ENCODE measurements at places on chromosomes 1 and 21. TPM values are rescaled to one million over a fixed set of nuclear protein-coding genes. Genes with fewer than 3 reads are reported as not detected.

The CDCA8 gene
- total RNA-seq, result 51.8 TPM

GRCh38 chr21:45227735-45228134, 60.0 kb downstream of the POFUT2 start:
- no peak for DNase-seq
- H3K27ac ChIP-seq, result no peak overlapping the region
- H3K4me3 ChIP-seq, result no peak overlapping the region
- H3K36me3 ChIP-seq, result no peaks in the 10 kb centered on the region

- H3K4me3 ChIP-seq, result no peak overlapping the region
- no peaks in the 10 kb centered on the region for H3K27me3 ChIP-seq
- no peaks in the 10 kb centered on the region for H3K4me1 ChIP-seq
- no peak overlapping the region for H3K27ac ChIP-seq
- H3K36me3 ChIP-seq, result no peaks in the 10 kb centered on the region
Measured at GRCh38 chr1:54604572-54605370, 18.6 kb downstream of the FAM151A start.

GRCh38 chr1:53766831-53767405, 28.0 kb upstream of the GLIS1 start:
- H3K27me3 ChIP-seq, result no peaks in the 10 kb centered on the region
- no peak overlapping the region for H3K4me3 ChIP-seq
- no peak for DNase-seq
- peaks cover 4% of the 10 kb centered on the region for H3K4me1 ChIP-seq

The TMPRSS3 gene
- not detected for total RNA-seq

DNA sequence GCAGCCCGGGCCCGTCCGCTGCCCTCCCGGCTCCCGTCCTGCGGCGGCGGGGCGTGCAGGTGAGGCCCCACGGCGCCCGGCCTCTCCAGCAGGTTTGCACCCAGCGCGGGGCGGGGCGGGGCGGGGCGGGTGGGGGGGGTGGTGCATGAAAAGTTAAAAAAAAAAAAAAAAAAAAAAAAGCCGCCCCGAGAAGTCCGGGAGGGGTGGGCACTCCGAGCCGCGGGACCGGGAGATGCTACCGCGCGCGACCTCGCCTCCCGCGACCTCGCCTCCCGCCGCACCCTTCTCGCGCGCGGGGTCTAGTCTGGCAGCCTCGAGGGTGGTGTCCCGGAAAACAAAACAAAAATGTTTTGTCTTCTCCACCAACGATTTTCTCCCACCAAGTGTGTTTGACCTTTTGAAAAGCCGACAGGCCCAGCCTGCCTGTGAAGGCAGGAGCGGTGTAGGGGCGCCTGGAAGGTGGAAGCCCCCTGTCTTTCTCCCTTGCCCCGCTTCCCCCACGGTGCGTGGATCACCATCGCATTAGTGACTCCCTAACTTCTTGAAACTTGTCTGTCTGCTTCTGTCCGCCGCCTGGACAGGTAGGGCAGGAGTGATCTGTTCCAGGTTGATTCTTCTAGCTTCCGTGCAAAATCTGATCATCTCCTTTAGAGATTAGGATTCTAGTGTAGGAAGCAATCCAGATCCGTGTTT, 569 bp downstream of the RCAN3 start:
- H3K27me3 ChIP-seq, result no peaks in the 10 kb centered on the region
- peak; percentile 70 for DNase-seq
- peaks cover 4% of the 10 kb centered on the region for H3K4me1 ChIP-seq
- H3K4me3 ChIP-seq, result peak overlapping the region; percentile 89

DNA sequence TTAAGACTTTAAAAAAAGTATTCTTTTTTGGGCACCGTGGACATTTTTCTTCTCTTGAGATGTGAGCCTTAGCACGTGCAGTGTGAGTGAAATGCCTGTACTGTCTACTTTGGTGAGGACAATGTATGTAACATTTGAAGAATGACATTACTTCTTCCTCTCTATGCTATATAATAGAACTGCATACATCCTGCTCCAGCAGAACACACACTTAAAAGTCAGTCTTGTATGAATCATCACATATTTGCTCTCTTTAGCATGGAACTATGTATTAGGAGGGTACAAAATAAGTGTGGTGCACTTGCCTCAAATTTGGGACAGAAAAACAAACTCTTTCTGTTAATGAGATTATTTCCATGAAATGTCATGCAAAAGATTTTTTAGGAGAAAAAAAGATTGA, 358.4 kb upstream of the SGIP1 start:
- peak overlapping the region; percentile 79 for H3K27ac ChIP-seq
- DNase-seq, result no peak
- H3K27me3 ChIP-seq, result no peaks in the 10 kb centered on the region
- peaks cover 7% of the 10 kb centered on the region for H3K4me1 ChIP-seq
- H3K4me3 ChIP-seq, result no peak overlapping the region
- no peaks in the 10 kb centered on the region for H3K36me3 ChIP-seq

DNA sequence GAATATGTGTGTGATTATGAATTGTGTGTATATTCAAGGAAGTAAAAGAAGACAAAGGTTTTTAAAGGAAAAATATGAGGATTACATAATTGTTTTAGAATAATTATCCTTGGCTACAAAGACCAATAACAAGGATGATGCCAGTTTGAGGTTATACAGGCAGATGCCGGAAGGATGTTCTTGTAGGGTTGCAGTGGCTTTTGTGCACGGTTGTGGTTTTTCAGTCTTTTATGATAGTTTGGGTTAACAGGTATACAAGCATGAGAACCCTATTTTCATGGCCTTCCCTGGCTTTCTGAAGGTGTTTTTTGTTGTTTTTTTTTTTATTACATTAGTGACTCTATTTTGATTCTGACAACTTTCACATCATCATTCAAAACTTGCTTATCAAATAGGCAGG, 4.9 kb downstream of the CR2 start:
- H3K27ac ChIP-seq, result no peak overlapping the region
- no peaks in the 10 kb centered on the region for H3K36me3 ChIP-seq
- no peaks in the 10 kb centered on the region for H3K4me1 ChIP-seq
- H3K27me3 ChIP-seq, result peaks cover 87% of the 10 kb centered on the region
- DNase-seq, result no peak

DNA sequence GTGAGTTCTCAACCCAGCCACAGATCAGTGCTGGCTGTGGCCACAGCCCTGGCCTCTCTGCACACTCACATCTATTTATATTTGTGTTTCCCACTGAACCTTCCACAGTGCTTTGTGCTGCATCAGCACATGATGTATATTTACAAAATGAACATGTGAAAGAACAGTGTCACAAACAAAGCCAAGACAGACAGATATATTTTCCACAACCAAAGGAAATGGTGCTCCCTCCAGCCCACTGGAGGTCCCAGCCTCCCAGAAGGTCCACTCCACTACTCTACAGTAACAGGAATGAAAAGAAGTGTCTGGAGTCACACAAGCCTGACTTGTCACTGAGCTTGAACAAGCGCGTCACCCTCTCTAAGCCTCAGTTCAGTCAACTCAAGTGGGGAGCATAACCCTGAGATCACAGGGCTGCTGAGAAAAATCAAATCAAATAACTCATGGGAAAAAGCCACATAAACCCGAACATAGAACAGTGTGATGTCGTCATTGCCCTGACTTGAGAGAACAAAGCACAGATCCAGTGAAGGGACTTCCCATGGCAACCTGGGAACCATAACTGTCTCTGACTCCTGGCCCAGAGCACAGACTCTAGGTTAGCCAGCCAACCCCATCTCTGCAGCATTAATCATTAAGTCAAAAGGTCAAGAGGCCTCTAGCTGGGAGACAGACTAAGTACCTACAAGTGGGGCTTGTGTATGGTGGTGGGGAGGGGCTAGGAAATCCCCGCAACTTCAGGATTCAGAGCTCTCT, 121.2 kb downstream of the TRABD2B start:
- peak overlapping the region; percentile 33 for H3K27ac ChIP-seq
- H3K4me3 ChIP-seq, result no peak overlapping the region
- peaks cover 21% of the 10 kb centered on the region for H3K36me3 ChIP-seq
- no peak for DNase-seq
- peaks cover 14% of the 10 kb centered on the region for H3K4me1 ChIP-seq
- H3K27me3 ChIP-seq, result no peaks in the 10 kb centered on the region

GRCh38 chr1:170041423-170042192, 32.9 kb downstream of the KIFAP3 start:
- no peaks in the 10 kb centered on the region for H3K36me3 ChIP-seq
- H3K27me3 ChIP-seq, result no peaks in the 10 kb centered on the region
- H3K27ac ChIP-seq, result no peak overlapping the region
- H3K4me3 ChIP-seq, result no peak overlapping the region

GRCh38 chr1:33633019-33633801, 160.8 kb downstream of the ZSCAN20 start:
- DNase-seq, result peak; percentile 97
- H3K36me3 ChIP-seq, result no peaks in the 10 kb centered on the region
- no peak overlapping the region for H3K27ac ChIP-seq
- no peak overlapping the region for H3K4me3 ChIP-seq

- peaks cover 90% of the 10 kb centered on the region for H3K27me3 ChIP-seq
- no peak for DNase-seq
- H3K4me3 ChIP-seq, result peak overlapping the region; percentile 79
- no peaks in the 10 kb centered on the region for H3K4me1 ChIP-seq
Measured at GRCh38 chr1:181318858-181319235, 164.5 kb upstream of the CACNA1E start.

The TCHHL1 gene
- total RNA-seq, result not detected

- no peak overlapping the region for H3K4me3 ChIP-seq
- H3K4me1 ChIP-seq, result no peaks in the 10 kb centered on the region
- peaks cover 15% of the 10 kb centered on the region for H3K27me3 ChIP-seq
- no peaks in the 10 kb centered on the region for H3K36me3 ChIP-seq
- no peak overlapping the region for H3K27ac ChIP-seq
Measured at GRCh38 chr1:182035097-182035770, 26.3 kb downstream of the ZNF648 start.
